H9 (cell line): ENCODE measurements at places on chromosomes 5 and 9. TPM values are rescaled to one million over a fixed set of nuclear protein-coding genes. Genes with fewer than 3 reads are reported as not detected.

GRCh38 chr9:120258096-120258495 is 321.9 kb downstream of the CDK5RAP2 start:
- H3K36me3 ChIP-seq = no peaks in the 10 kb centered on the region
- H3K4me1 ChIP-seq = no peaks in the 10 kb centered on the region
- no peaks in the 10 kb centered on the region for H3K27me3 ChIP-seq
- H3K4me3 ChIP-seq = no peak overlapping the region
- no peak for DNase-seq
- no peak overlapping the region for H3K27ac ChIP-seq

DNA sequence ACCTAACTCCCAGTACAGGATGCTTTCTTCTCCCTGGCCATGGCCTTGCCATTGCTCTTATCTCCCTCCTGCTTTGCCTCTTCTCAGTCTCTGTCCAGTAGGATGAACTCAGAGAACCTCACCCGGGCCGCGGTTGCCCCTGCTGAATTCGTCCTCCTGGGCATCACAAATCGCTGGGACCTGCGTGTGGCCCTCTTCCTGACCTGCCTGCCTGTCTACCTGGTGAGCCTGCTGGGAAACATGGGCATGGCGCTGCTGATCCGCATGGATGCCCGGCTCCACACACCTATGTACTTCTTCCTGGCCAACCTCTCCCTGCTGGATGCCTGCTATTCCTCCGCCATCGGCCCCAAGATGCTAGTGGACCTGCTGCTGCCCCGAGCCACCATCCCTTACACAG is at the start of gene OR5C1:
OR5C1 (plus strand) TSS at position 103 of the 400 bp plus-strand sequence; CDS start at position 103, 0 bp downstream.
- H3K36me3 ChIP-seq = peaks cover 1% of the 10 kb centered on the region; the same call in 1 of the 3 replicates
- H3K27ac ChIP-seq = no peak within 1 kb of the TSS
- H3K4me1 ChIP-seq = no peaks in the 10 kb centered on the region
- H3K27me3 ChIP-seq = no peaks in the 10 kb centered on the region
- H3K4me3 ChIP-seq = no peak within 1 kb of the TSS
- DNase-seq = no peak

GRCh38 chr5:66440202-66440680 is 156.0 kb upstream of the MAST4 start:
- no peaks in the 10 kb centered on the region for H3K4me1 ChIP-seq
- DNase-seq = no peak
- no peaks in the 10 kb centered on the region for H3K36me3 ChIP-seq
- no peaks in the 10 kb centered on the region for H3K27me3 ChIP-seq

MYMK gene
- total RNA-seq = not detected in 2 replicates
